IMR-90 (cell line): ENCODE measurements at places on chromosomes 1 and 21. TPM values are rescaled to one million over a fixed set of nuclear protein-coding genes. Genes with fewer than 3 reads are reported as not detected.

Gene LYPD8
- polyA plus RNA-seq: not detected in 2 replicates

Gene COL11A1
- polyA plus RNA-seq: 3.5 and 4.6 TPM in 2 replicates

Gene FAM78B
- 0.12 and 0.16 TPM in 2 replicates for polyA plus RNA-seq

Gene ESRRG
- 0.16 and 0.17 TPM in 2 replicates for polyA plus RNA-seq

Gene GFI1
- polyA plus RNA-seq: 0.16 and 0.21 TPM in 2 replicates

DNA sequence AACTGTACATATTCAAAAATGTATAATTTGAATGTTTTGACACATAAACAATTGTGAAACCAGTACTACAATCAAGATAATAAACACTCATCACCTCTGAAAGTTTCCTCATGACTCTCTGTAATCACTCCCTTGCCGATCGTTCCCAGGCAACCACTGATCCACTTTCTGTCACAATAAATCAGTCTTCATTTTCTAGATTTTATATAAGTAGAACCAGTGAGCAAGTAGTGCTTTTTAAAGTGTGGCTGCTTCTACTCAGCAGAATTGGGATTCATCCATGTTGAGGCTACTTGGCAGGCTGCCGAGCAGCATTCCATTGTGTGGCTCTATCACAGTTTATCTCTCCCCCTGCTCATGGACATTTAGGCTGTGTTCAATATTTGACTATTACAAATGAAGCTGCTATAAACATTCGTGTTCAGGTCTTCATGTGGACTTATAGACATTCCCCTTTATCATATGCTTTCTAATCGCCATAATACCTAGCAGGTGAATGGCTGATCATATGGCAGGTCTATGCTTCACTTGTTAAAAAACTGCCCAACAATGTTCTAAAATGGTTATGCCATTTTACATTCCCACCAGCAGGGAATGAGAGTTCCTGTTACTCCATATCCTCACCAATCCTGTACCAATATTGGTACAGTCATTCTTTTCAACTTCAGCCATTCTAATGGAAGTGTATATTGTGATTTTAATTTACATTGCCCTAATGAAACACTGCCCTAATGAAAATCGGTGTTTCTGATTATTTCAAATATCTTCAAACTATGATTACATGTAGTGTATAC lies 20.5 kb downstream of the TEX38 start:
- peak; percentile 38 for DNase-seq

GRCh38 chr1:98908980-98909379 lies 95.7 kb downstream of the PLPPR5 start:
- no peak for DNase-seq

DNA sequence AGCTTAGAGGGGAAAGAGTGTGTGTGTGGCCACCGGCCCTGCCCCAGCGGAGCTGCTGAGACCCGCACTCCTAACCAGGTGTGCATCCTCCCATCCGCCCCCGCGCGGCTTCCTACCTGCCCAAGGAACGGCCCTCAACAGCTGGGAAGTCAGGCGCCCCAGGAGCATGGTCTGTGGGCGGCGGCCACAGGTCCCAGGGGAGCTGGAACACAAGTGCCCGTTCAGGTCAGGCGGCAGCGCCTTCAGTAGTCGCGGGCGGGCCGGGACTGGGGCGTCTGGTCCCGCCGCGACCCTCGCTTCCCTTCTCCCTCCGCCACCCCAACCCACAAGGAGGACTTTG lies 448 bp downstream of the AURKAIP1 start:
- DNase-seq: no peak

GRCh38 chr21:31711326-31711725 lies 20.6 kb downstream of the SCAF4 start:
- no peak for DNase-seq

GRCh38 chr1:234988155-234988517 lies 140.5 kb downstream of the TOMM20 start:
- DNase-seq: no peak

DNA sequence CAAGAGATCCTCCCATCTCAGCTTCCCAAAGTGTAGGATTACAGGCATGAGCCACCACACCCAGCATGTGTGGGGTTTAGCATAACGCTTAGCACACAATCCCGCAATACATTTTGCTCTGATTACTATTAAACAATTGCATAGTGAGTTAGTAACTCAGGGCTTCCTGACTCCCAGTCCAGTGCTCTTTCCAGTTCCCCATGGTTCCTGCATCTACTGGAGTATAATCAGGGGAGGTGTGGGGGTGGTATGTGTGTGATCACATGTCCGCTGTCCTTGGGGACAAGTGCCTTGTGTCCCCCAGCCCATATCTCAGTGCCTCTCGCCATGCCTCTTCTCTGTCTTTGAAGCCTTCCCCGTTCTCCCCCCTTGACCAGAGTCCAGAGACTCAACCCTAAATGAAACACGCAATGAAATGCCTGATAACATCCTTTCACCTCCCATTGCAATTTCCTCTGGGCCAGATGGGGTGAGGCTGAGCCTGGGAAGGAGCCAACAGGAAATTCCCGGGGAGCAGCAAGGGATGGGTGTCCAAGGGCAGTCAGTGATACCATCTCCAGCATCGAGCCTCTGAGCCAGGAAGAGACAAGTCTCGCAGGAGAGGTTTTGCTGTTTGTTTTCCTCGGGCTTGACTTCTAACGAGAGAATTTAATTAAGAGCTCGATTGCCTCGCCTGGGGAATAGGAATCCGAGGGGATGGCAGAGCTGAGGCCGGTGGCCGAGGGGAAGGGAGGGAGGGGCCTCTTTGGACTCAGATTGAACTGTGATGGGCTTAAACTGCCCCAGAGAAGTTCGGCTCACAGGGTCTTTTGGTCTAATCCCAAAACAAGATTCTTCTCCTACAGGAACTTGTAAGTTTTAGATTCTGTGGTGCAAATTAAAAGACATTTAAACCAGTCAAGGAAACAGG lies 7.7 kb upstream of the HTR1D start:
- peak; percentile 64 for DNase-seq

DNA sequence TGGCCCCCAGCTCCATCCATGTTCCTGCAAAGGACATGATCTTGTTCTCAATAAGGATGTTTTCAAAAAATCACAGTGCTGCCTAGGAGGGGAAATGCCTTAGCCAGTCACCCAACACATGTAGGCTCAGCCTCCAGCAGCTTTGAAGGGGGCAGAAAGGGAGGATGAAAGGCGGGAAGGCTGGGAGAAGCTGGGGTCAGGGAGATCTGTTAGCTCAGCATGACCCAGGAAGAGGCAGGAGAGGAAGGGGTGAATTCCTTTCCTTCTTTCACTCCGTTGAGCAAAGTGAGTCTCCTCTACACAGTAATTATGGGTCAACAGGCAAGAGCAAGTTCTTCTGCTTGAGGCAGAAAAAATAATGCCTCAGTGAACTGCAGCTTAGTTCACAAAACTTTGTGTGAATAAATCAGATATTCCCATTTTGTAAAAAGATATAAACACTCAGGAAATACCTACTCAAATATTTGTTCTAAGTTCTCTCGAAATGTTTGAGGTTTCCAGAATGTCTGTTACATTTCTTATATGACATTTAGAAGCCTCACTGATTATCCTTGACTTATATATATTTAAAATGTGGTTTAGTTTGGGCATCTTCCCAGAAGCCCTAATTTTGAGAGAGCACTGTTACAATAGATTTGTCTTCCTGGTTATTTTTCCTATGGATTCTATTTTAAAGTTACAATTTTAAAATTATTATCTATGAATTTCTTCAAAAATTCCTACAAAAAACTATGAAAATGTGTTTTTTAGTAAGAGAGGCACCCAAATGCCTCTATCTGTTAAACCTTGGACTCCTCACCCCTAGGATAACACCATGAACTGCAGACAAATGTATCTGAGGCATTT lies 116.8 kb downstream of the KCNJ6 start:
- DNase-seq: peak; percentile 16
